ENCODE measurements at places on chromosomes 13 and 19.

- no peak for DNase-seq
Observed at GRCh38 chr19:30566681-30567420, 194.7 kb downstream of the ZNF536 start.

GRCh38 chr19:33399081-33399744, 25.7 kb downstream of the CEBPG start:
- no peak for DNase-seq

- no peak for DNase-seq
Observed at GRCh38 chr13:57437587-57437986, 194.0 kb upstream of the PCDH17 start.

DNA sequence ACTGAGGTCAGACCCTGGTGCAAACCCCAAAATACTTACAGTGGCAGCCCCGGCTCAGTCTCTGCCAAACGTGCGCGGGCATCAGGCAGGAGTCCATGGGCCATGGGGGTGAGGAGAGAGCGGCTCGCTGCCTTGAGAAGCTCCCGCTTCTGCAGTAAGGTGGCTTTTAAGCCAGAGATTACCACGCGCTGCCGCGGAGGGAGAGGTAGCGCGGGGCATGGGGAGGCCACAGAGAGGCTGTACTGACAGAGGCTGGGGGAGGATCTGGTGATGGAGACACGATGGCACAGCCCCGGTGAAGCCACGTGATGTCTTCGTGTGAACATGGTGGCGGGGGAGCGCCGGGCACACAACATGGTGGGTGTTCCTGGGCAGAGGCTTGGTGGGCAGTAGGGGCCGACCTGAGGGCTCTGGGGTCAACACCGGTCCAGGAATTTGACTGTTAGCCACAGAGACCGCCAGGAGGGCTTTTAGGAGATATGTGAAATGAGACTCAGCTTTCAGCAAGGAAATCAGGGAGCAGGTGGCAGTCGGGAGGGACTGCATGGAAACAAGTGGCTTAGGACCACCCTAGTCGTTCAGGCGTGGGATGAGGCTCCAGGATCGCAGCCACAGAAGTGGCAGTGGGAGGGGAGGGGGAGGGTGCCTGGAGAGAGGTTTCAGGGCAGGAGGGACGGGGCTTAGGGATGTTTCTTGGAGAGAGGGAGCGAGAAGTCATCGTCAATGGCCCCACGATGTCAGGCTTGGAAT, 24.1 kb downstream of the MCF2L start:
- no peak for DNase-seq

DNA sequence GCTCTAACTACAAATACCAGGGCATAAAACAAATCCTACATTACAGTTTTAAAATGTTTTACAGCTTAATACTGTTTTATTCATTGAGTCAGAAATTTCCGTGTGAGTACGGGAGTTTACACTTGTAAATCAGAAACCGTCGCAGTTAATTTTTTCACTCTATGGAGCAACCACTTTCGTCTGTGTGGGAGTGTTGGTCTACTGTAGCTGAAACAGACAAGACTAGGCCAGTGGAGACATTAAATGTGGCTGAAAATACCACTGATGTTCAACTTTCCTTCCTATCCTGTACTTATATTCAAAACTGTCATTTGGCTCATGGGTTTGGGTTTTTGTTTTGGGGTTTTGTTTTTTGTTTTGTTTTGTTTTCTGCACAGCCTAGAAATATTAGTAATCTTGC, 268.7 kb downstream of the DCT start:
- DNase-seq: no peak

Measured in astrocyte of the cerebellum (primary cell).